ENCODE measurements at places on chromosomes 11 and 22.

DNA sequence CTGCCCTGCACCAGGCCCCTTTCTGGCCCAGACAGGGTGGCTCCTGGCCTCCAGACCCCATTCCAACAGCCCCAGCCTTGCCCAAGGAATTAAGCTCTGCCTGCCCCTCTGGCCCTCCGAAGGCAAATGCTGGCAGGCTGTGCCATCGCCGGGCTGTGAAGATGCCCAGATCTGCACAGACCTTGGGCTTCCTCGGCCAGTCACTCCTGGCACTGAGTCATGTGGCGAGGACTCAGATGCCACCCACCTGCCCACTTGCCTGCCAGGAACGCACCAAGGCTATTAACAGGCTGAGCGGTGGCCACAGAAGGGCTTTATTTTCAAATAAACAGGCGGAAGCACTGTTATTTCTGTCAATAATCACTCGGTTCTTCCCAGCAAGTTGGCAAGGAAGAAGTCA, 50.3 kb upstream of the TTLL12 start:
- DNase-seq: no peak

DNA sequence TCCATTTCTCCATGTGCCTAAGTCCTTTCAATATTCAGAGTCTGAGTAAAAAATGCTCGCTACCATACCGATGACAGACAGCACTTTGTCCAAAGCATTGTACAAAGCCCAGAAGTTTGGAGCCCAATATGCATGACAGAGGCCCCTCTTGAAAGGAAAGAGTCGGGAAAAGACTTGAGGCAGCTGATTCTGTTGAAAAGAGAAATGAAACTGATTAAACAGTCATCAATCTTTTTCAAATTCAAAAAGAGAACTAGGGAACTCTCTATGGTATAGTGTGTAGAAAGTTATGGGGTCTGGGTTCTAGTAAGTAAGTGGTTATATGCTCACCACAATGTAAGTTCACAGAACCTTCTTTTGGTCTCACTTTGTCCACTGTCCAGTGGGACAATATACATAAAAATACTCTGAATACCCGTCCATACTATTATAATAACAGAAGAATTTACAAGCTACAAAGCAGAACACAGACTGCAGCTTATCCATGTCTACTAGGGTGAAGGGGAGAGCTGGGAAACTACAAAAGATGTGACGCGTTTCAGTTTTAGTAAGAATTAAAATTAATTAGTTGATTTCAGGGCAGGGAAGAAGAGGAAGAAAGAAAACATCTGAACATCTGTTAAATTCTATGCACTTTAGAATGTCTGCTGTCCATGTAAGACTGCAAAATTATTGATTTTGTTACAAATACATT, 26.7 kb downstream of the ALG8 start:
- no peak for DNase-seq

GRCh38 chr11:94960488-94960887, 12.9 kb downstream of the CWC15 start:
- DNase-seq: no peak

- DNase-seq: no peak
Measured at GRCh38 chr22:28032861-28033260, 113.8 kb upstream of the PITPNB start.

DNA sequence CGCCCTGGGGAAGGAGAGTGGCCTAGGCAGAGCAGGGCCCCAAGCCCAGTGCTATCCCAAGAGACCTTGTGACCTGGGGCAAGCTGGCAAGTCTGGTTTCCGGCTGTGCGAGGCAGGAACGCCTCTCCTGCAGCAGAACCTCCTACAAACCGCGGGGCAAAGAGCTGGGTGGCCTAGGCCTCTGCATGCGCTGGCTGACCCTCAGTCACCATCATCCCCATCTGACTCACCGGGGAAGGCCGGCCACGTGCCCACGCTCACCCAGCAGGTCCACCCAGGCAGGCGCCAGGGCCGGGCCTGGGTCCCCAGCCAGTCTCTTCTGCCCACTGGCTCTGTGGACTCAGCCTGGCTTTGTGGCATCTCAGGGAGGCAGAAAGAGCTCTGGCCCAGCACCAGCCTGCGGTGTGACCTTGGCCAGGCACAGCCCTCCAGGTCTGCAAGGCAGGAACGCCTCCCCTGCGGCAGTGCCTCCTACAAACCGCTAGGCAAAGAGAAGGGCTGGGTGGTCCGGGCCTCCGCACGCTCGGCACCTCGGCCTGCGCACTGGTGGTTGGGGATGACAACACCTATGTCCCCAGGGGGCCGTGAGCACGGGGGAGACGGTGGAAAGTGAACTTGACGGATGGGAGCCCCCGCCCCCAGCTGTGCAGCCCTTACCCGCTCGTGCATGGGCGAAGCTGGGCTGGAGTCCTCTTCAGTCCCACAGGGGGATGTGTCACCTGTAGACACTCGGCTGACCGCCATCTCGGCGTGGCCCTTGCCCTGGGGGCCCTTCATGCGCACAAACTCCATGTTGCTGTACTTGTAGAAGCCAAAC, 38.2 kb downstream of the KIAA0930 start:
- no peak for DNase-seq

- no peak for DNase-seq
Measured at GRCh38 chr11:134513585-134514120, 101.6 kb upstream of the B3GAT1 start.

All from NCI-H1417 treated with DMSO at 0.1 percent for 48 hours (cell line).